H54 (cell line): ENCODE measurements at places on chromosomes 2 and 18.

DNA sequence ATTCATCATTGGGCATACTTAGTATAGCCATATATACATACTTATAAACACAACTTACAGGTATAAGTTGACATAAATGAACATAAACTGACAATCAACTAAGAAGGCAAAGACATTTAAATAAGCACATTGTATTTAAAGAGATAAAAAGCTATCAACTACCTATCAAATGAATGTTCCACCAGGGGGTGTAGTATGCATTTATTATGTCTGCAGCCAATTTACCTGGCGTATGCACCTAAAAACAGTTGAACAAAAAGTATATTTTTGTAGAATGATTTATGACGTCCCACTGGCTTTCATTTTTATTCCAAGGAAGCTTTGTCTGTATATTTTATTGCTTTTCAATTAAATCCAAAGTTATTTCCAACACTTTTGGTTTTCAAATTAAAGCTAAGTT lies 323.5 kb downstream of the AFF3 start:
- no peak for DNase-seq

- no peak for DNase-seq
Measured at GRCh38 chr2:44866152-44866551, 75.3 kb upstream of the SIX3 start.

GRCh38 chr2:42752314-42752713 lies 11.6 kb downstream of the OXER1 start:
- DNase-seq = no peak

DNA sequence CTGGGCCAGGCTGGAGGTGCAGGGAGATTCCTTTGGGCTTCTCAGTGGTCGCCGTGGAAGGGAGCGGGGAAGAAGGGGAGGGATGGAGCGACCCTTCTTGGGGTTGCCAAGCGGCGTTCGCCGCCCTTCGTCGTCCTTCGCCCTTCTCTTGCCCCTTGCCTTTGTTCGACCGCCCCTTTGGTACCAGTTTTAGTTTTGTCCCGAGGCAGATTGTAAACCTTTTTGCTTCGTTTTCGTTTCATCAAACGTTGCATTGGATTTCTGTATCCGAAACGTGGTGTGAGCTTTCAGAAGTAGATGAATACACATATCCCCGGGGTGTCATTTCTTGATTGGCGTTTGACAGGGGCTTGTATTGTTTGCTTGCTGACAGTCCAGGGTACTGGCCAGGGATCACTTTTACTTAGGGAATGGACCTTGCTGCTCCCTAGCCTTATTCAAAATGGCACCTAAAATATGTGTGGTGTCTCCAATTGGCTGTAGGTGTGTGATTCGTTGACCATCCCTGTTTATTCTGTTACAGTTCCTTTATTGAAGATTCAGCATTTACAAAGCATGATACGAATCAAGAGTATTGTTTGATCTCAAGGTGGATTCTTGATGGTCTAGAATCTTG lies 788 bp downstream of the USP14 start:
- DNase-seq = peak; percentile 23

DNA sequence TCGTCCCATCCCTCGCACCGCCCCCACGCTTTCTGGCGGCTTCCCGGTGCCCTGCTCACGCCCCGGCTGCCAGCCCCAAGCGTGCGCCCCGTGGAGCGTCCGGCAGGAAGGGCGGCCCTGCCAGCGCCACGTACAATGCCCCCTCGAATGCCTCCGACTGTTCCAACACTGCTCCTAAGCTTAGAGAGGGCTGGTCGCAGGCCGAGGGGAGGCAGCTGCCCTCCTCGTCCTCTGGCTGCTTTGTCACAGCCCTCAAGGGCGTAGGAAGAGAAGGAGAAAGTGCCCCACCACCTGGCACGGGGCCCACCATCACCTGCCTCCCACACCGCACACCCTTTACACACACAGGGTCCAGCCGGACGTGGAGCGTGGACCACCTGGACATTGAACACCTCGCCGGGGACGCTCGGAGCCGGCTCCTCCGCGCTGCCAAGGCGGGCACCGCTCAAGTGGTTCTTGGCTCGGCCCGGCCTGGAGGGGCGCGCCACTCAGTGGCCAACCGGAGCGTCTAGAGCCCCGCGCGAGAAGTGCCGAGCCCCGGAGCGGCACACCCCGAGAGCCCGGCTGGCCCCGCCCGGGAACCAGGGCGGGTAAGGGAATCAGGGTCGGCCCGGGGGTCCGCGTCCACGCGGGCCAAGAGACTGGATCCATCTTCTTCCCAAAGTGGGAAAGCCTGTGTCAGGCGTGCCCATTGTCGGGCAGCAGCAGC lies 830 bp downstream of the DNER start:
- peak; percentile 70 for DNase-seq

DNA sequence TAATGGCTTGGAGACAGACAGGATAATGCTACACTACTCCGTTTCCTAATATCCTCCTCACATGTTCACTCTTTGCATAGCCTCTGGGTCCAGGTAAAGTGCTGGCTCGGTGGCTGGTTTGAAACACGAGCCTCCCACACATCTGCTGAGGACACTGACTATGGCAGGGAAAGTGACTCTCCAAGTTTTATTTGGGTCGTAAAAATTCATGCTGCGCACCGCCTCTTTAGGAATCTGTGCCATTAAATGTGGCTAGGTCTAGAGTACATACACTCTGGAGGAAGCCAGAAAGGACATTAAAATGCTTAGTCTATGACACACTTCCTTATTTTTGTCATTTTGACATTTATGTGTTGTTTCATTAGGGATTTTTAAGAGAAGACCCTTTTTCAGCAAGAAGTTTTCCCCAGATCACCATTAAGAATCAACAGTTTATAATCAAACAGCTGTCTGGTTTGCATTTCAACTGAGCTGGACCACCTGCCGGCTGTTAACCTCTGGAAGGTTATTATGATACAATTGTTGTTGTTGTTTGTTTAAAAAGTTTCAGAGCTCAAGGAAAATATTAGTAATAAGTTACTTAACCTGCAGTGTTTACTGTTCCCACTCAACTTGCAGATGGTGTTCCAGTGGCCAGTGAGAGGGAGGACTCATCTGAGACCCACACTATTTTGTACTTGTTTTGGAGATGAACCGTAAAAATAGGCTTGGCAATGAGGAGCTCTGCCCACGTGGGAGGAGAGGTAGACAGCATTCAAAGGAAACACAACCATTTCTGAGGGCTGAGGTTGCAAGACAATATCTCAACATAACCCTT lies 443.3 kb upstream of the MEIS1 start:
- DNase-seq = no peak

DNA sequence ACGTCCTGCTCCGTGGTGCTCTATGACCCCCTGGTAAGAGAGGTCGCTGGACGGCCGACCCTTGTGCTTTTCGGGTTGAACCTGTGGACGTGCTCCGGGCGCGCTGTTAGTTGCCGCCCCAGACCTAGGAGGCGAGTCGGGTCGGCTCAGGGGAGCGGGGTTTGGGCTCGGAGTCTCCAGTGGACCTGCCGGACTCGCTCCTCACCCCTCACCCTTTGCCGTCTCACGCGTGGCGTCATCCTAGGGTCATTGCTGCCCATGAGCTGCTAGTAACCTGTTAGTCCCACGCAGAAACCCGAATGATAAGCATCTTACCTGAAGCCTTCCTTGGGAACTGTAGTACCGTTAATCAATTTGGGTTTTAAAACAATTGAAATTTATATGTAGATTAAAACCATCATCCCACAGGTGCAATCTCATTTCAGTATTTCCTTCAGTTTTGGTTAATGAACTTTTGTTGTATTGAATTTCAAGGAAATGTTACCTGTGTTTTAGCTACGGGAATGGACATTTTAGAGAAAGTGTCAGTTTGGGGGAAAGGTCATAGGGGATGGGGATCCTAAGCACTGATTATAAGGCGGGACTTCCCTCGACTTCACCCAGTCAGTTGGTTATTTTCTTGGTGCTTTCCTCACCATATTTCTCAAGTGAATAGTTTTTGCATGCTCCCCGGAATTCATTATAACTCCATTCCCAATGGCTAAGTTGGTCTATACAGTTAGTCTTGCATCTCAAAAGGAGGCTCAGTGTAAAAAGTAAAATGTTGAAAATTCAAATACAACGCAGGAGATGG lies 536 bp downstream of the ELP2 start:
- DNase-seq = no peak

- no peak for DNase-seq
Measured at GRCh38 chr2:156486614-156487013, 50.4 kb downstream of the GPD2 start.

DNA sequence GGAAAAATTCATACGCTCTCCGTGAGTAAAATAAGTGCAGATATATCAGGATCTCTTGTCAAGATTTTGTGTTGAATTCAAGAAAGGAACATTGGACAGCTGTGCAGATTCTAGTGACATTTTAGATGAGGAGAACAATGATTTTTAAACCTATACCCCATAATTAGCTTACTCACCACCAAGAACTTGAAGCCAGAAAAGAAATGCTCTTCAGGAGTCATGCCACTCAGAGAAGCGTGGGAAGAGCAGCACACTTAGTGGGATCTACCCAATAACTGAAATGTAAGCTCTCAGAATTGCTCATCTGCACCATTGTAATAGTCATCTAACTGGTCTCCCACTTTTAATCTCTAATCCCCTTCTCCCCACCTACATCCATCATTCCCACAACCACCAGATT lies 9.2 kb upstream of the ERMN start:
- DNase-seq = no peak

- DNase-seq = no peak
Measured at GRCh38 chr18:9104244-9104901, 1.9 kb downstream of the NDUFV2 start.

GRCh38 chr2:64485331-64485730 lies 31.4 kb downstream of the LGALSL start:
- no peak for DNase-seq

DNA sequence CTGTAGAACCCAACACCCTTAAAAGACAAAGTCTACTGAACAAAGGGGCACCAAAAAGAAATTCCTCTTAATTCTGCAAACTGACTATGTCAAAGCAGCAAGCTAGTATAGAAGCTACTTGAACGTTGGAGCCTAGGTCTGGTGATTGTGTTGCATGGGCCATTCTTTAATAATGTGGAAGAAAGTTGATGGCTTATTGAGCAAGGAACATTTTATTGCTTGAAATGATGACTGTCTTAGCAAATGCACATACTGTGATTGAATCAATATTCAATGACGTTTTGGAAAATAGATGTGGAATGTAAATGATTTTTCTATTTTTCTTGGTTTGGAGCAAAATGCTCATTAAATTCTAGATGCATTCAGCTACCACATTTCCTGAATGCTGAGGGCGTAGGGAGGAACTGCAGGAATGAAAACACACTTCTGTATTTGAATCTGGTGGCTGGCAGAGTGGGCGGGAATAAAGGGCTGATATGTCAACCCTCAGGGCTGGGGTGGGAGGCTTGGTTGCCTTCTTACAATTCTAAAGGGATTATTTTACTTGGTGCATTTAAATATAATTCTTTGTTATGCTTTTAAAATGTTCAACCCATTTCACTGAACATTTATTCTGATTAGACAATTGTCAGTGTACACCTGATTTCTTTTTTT lies 26.5 kb downstream of the MYO3B start:
- DNase-seq = no peak

DNA sequence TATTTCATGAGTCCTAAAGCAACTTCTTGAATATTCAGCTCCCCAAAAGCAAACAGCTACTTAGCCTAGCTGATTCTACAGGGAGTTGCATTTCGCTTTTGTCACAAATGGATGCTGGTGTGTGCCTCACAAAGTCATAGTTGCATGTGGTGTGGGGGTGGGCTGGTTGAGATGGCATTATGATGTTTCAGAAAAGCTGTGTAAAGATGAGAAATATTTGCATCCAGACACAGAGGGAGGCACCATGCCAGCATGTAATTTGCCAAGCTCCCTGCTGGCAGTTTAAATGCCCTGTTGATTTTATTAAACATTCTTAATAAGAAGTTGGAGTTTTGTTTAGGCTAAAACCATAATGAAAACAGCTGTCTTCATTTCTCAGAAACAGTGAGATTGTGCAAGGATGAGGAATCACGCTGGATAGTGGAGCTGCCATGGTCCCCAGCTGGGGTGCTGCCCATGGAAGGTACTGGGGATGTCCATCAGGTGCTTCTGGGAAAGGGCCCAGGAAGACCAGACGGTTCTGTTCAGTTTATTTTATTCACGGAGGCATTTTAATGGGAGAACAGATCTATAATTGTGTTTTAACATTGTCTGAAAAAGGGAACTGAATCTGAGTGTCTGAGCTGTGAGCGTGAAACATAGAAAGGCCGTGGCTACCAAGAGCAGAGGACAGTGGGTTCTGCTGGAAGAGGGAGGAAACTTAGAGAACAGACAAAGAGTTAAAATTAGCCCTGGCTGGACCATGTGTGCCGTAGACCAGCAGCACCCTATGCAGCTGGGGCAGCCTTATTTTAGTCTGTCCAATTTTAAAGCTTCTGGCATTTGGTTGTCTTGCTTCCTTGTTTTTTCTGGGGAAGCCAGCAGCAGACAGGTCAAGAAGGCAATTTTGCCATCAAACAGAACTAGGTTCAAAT lies 177.1 kb downstream of the FAM210A start:
- no peak for DNase-seq

DNA sequence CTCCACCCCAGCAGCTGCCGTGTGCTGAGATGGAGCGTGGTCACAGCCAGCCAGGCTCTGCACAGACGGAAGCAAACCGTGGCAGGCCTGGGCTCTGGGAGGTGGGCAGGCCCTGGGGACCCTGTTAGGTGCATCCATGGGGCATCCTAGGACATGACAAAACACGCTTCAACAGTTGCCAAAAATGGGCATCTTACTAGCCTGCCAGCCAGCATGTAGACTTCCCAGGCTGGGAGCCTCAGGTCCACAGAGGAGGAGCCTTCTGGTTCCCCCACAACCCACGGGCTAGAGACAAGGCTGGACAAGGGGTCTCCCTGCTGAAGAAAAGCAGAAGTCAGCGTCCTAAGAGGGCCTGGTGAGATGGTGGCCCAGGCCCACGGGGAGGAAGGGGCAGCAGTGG lies 139.5 kb downstream of the HDAC4 start:
- no peak for DNase-seq

DNA sequence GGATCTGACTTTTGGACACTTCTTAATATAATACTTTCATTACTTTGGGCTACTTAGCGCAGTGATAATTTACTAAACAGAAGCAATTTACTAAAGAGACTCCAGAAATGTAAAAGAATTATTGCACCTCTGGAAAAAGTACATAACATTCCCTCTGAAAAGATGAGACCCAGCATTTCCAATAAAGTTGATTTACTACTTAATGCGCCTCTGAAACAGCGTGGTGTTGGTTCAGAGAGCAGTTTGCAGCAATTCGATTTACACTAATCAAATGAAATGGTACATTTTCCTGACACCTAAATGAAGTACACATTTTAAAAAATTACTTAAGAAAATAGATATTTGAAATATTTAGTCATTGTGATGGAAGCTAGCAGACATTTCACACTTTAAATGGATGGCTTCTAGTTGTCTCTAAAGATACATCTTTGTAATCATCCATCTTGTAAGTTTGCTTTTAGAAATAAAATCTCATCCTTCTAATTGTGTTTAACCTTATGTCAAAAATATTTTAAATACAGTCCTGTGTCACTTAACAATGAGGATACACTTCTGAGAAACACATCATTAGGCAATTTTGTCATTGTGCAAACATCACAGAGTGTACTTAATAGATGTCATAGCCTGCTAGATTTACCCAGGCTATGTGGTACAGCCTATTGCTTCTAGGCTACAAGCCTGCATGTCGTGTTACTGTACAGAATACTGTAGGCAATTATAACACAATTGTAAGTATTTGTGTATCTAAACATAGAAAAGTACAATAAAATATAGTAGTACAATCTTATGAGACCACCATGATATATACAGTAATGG lies 284.6 kb upstream of the UBE2E3 start:
- no peak for DNase-seq
